ENCODE measurements at places on chromosomes 16 and 17.

DNA sequence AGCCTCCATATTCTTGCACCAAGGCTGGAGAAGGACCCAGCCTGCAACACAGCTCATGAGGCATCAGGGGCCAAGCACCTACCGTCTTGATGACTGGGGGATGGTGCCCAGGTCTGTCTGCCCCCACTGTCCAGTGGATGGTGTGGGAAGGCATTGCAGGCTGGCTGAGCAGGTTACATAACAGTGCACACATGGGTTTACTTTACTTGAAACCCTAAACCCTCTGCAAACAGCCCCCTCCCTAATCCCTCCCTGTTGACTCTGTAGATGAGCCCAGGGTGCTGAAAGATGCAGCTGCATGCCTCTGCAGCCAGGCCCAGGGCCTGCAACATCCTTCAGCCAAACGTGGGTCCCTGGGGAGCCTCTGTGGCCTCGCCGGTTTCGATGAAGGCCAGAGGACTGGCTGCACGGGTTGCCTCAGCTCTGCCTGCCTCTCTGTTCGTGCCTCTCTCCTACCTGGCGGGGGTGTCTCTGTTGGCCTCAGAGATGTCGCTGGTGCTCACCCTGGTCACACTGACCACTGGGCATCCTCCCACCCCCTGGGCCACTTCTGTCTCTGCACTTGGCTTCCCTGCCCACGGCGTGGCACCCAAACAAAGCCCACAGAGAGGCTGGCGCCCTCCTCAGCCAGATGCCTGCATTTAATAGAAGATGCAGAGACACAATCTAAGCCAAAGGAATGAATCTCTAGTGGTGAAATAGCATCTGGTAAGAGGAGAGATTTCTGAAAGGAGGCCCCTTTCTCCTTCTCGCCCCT, 95.1 kb downstream of the METRNL start:
- peak; percentile 21 for DNase-seq

DNA sequence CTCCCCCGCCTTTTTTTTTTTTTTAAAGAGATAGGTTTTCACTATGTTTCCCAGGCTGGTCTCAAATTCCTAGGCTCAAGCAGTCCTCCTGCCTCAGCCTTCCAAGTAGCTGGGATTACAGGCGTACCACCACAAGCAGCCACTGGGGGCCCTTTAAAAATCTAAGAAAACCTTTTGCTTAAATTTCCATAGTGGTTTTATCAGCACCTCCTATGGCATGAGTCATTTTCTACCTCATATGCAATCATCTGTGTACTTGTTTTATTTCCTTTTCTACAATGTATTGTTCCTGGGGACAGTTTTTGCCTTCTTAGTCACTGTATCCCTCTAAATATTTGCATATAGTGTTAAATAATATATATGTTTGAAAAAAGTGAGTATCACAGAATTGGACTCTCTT, 29.2 kb downstream of the GNA13 start:
- DNase-seq = no peak

DNA sequence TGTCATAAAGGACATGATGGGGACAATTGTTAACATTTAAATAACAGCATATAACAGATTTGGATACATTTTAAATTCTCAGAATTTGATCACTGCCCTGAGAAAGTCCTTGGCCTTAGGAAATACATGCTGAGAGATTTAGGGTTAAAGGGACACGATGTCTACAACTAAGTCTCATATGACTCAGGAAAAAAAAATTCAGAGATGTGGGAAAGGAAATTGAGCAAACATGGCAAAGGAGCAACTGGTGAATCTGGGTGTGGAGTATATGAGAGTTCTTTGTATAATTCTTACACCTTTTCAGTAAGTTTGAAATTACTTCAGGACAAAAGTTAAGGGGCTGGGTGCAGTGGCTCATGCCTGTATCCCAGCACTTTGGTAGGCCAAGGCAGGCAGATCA, 18.2 kb downstream of the MPP3 start:
- DNase-seq = no peak

- DNase-seq = no peak
These were observed 156.1 kb upstream of the CACNG5 start for GRCh38 chr17:66678827-66679226.

GRCh38 chr17:31579265-31579664, 187.8 kb downstream of the RAB11FIP4 start:
- peak; percentile 31 for DNase-seq

DNA sequence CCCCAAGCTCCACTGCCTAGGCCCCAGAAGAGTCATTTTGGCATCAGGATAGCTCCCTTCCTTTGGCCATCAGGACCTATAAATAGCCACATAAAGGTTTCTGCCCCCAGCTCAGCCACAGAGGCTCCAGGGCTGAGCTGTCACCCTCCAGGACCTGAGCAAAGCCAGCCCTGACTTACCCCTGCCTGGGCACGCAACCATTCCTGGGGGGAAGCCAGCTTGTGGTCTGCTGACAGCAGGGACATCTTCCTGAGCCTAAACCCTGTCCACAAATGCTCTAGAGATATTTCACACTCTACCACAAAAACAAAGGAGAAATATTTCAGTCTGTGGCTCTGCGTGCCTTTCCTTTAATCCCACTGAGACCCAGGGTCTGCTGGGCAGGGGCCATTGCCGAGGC, 123.7 kb upstream of the CCL2 start:
- DNase-seq = no peak

GRCh38 chr17:61635913-61636432, 45.0 kb upstream of the NACA2 start:
- peak; percentile 43 for DNase-seq

DNA sequence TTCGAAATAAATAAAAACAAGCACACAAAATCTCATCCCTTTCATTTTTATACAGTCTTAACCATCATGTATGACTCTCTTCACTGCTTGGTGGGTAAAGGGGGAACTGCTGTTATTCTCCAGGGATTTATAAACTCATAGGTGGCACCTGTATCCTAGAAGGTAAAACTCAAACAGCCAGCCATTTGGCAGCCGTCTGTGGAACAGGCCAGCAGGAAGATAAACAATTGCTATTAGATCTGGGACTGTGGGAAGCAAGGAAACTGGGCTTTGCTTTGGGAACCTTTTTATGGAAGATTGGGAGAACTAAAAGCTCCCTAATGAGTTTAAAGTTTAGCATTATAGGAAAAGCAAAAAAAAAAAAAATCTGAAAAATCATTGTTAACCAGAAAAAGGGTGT, 126.0 kb downstream of the TANGO6 start:
- DNase-seq = no peak

DNA sequence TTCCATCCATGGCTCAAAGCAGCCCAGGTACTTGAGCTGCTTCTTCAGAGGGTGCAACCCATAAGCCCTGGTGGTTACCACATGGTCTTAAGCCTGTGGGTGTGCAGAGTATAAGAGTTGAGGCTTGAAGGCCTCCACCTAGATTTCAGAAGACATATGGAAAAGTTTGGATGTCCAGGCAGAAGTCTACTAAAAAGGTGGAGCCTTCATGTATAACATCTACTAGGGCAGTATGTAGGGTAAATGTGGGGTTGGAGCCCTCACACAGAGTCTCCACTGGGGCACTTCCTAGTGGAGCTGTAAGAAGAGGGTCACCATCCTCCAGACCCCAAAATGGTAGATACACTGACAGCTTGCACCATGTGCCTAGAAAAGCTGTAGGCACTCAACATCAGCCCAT, 120.9 kb downstream of the HS3ST3A1 start:
- DNase-seq = no peak

GRCh38 chr17:688100-688989, 26.3 kb downstream of the VPS53 start:
- DNase-seq = no peak

- no peak for DNase-seq
These were observed 368.6 kb downstream of the CDH13 start for GRCh38 chr16:82995286-82995923.

GRCh38 chr17:43079641-43080302, 45.4 kb downstream of the BRCA1 start:
- DNase-seq = no peak

- DNase-seq = no peak
These were observed 34.9 kb upstream of the GSG1L start for GRCh38 chr16:28098171-28098958.

DNA sequence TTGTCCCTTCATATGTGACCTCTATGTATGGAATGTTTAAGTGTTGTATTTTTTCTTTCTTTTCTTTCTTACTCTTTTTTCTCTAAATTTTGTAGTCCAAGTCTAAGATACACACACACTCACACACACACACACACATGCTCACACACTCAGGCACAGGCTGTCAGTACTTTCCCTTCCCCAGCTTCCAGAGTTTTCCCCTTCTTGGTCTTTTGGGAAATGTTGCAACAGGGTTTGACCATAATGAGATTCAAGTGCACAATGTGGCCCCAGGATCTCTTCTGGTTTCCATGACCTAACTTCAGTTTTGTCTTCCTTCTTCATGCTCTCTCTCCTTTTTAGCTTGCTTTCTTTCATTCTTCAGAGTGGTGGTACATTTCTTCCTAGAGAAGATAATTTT, 289.8 kb upstream of the FOXF1 start:
- no peak for DNase-seq

DNA sequence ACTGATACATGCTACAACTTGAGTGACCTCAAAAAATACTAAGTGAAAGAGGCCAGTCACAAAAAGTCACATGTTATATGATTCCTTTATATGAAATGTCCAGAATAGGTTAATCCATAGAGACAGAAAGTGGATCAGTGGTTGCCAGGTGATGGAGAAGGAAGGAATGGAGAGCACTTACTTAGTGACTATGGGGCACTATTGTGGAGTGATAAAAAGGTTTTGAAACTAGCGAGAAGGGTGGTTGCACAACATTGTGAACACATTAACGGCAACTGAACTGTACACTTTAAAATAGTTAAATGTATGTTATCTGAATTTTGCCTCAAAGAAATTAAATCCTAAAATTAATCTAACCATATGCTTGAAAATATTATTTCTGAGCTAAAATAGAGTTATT, 25.9 kb downstream of the AMFR start:
- no peak for DNase-seq

- DNase-seq = no peak
These were observed 132.1 kb downstream of the HS3ST4 start for GRCh38 chr16:25823891-25824290.

- DNase-seq = peak; percentile 12
These were observed 19.6 kb upstream of the RIPOR1 start for GRCh38 chr16:67509016-67509415.

DNA sequence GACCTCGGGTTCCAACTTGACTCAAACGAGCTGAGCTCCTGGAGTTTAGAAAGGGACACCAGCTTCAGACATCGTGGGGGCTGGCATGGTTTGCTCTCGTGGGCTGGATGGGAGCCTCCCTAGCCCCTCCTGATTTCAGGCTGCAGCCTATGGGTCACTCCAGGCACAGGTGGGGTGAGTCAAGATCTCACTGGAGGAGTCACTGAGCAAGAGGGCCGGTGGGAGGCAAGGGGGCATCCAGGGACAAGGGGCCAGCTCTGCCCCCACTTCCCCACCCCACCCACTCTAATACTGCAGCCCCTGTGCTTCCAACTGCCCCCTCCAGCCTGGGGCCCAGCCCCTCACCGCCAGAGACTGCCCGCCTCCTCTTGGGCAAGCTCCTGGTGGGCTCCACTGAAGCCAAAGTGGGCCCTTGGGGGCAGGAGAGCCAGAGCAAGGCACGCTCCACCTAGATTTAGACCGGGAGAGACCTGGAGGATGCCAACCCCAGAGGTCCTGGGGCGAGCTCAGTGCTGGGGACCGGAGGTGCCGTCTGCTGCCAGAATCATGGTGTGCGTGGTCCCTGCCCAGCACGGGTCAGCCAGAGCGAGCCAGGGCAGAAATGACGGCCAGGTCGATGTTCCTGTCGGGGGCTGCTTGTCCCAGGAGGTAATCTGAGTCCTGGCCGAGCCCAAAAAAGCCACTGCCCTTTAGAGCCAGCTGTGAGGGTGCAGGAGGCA, 6.4 kb downstream of the SLC16A3 start:
- no peak for DNase-seq

DNA sequence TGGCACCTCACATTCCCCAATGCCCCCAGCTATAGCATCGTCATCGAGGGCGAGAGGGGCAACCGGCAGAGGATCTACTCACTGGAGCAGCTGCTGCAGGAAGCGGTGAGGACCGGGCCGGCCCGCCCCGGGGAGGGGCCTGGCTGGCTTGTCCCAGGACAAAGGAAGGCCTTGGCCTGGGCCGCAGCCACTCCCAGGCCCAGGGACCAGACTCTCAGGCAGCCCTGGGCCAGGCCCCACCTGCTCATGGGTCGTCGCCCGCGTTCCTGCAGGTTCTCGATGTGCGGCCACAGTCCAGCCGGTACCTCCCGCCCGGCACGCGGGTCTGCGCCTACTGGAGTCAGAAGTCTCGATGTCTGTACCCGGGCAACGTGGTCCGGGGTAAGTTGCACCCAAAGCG, 53.4 kb downstream of the ACTG1 start:
- DNase-seq = no peak

DNA sequence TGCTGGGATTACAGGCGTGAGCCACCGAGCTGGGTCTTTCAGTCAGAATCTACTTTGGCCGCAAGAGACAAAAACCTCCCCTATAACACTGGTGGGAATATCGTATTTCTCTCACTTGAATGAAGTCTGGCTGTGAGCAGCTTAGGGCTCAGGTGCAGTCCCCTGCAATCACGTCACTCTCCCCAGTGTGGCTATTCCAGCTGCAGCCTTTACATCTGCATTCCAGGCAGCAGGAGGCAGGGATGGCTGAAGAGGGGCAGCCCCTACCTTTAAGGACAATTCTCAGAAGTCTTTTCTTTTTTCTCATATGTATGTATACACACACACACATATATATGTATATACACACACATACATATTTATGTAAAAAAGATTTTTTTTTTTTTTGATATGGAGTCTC, 3.0 kb downstream of the DEF8 start:
- DNase-seq = no peak

DNA sequence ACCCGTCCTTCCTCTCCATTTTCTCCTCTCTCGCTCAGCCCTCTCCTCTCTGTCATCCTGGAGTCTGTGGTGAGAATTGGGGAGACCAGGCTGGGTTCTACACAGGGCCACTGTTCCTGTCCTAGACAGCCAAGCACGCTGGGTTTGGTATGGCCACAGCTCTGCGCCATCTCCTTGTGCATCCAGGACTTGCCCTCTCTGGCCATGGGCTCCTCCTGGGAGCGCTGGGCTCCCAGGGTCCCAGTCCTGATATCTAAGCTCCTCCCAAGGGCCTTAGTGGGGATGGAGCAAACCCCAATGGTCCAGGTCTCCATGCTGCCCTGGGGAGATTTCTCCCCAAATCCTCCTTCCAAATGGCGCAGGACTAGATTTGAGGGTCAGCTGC, 27.2 kb upstream of the ITGA3 start:
- no peak for DNase-seq

- no peak for DNase-seq
These were observed 2449.5 kb downstream of the TP53TG3F start for GRCh38 chr16:35908942-35909341.

DNA sequence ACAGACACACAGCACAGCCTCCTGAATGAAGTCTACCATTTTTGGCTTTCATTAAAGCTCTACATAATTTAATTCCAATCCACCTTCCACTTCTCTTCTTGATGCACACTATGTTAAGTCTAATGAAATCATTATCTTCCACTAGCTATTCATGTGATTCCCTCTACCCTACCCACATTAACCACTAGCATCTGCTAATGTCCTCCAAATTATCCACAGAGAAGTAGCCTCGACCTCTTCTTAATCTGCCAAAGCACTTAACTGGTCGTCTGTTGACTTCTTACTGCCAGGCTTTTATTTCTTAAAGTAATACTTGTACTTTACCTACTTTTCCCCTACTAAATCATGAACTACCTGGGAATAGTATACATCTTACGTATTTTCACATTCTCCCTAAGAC, 91.8 kb downstream of the NCOR1 start:
- DNase-seq = no peak
